Stimulated activated CD4-positive, alpha-beta T cell treated with anti-CD3 and anti-CD28 coated beads, Interleukin-15, amount 100 ng/mL, for 1 hour (primary cell): ENCODE measurements at places on chromosomes 4 and X.

DNA sequence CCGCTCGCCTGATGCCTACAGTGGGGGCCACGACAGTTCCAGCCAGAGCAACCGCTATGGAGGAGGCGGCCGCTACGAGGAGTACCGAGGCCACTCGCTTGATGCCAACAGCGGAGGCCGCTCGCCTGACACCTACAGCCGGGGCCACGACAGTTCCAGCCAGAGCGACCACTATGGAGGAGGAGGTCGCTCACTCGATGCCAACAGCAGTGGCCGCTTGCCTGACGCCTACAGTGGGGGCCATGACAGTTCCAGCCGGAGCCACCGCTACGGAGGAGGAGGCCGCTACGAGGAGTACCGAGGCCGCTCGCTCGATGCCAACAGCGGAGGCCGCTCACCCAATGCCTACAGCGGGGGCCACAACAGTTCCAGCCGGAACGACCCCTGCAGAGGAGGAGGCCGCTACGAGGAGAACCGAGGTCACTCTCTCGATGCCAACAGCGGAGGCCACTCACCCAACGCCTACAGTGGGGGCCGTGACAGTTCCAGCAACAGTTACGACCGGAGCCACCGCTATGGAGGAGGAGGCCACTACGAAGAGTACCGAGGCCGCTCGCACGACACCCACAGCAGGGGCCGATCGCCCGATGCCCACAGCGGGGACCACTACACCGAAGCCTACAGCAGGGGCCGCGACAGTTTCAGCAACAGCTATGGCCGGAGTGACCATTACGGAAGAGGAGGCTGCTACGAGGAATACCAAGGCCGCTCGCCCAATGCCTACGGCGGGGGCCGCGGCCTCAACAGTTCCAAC lies 2.5 kb downstream of the RBMXL3 start:
- DNase-seq, result no peak

DNA sequence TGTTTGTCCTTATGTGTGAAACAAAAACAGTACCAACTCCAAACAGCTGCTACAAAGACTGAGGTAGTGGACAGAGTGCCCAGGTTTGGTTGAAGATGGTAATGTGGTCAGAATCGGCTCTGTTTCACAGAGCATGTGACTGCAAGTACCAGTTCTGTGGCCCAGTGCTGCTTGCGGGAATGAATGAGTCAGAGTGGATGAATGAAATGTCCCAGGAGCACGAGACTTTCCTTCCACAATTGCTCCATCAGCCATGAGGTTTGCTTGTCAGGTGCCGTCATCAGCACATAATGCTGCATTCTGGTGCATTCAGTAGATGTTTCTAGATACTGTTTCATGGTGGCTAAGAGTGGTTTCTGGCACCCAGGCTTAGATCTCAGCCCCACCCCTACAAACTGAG lies 84.2 kb downstream of the GPR143 start:
- DNase-seq, result no peak

DNA sequence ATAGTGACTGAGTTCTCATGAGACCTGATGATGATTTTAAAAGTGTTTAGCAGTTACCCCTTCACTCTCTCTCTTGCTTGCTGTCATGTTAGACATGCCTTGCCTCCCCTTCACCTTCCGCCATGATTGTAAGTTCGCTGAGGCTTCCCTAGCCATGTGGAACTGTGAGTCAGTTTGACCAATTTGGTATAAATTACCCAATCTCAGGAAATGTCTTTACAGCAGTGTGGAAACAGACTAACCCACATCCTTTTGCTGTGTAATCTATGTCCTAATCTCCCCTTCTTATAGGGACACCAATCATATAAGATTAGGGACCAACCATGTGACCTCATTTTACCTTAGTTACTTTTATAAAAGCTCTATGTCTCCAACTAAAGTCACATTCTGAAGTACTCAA lies 677.8 kb downstream of the ADGRL3 start:
- DNase-seq, result no peak

DNA sequence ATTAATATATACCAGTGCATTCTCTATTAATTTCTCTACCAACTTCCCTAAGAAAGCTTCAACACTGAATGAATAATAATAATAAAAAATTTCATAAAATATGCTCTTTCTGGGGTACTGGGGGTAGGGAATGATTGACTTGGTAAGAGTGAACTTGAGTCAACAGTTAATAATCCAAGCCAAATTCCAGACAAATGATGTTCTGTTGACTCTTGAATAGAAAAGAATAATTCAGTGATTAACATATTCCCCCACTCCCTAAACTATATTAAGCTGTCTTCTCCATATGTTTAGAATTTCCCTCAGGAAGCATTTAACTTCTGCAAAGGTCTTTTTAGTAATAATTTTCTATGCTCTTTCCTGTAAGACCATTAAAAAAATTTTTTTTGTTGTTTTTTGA lies 12.3 kb downstream of the PGRMC2 start:
- no peak for DNase-seq

GRCh38 chr4:108846568-108846967 lies 83.7 kb upstream of the ETNPPL start:
- no peak for DNase-seq

DNA sequence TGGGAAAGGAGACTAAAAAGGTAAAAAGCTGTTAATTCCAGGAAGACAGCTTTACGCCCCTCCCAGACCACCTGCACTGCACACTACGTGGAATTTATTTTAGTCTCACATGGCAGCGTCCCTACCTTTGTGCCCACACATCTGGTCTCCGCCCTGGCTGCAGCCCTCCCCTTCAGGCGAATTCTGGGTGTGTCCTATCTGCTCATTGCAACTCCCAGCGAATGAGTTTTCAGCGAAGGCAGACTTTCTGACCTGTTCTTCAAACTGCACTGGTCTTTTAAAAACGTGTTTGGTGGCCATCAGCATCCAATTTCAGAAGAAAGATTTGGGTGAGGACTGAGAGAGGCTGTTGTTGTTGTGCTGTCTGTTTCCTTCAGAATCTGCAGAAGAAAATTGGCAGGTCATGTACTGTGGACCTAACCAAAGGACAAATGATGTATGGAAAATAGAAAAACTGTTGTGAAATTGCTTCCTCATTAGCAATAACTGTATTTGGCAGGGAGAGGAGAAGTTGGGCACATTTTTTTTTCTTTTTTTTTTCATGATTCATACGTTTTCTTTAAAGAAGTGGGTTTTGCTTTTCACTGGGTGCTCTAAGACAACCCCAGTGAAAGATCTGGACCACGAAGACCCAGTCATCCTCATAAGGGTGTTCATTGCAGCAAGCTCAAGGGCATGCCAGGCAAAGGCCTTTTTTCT lies 4.2 kb downstream of the TLR8 start:
- no peak for DNase-seq

DNA sequence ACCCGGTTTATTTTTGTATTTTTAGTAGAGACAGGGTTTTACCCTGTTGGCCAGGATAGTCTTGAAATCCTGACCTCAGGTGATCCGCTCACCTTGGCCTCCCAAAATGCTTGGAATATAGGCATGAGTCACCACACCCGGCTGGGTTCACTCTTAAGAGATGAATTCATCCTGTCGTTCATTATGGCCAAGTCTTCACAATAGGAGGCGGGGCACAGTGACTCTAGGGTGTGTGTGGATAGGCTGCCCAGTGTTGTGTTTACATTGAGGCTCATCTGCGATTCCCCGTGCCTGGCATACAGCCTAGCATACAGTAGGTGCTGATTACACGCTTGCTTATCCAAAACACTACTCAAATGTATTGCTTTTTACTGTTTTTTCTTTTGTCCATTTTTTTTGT lies 41.3 kb upstream of the IGFBP7 start:
- no peak for DNase-seq

- DNase-seq, result no peak
Measured at GRCh38 chrX:27229721-27230120, 233.4 kb downstream of the PPP4R3C start.

- DNase-seq, result no peak
Measured at GRCh38 chrX:72107320-72107719, 24.4 kb downstream of the RTL5 start.

GRCh38 chrX:69987691-69988090 lies 62.0 kb downstream of the AWAT2 start:
- DNase-seq, result no peak

- DNase-seq, result no peak
Measured at GRCh38 chr4:4402966-4403365, 16.1 kb downstream of the NSG1 start.

DNA sequence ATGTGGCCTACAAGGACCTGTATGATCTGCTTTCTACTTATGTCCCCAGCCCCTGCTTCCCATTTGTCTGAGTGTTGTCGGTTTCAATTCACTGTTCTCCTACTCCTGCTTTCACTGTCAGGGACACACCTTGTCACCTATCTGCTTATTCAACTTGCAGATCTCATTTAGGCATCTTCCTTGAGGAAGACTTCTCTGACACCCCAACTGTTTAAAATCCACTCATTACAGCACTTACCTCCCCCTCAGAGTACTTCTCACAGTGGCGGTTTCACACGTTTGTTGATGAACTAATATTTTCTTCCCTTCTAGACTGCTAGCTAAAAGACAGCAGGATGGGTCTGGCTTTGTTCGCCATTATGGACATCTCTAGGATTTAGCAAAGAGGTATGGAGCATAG lies 279.9 kb upstream of the TET2 start:
- no peak for DNase-seq

DNA sequence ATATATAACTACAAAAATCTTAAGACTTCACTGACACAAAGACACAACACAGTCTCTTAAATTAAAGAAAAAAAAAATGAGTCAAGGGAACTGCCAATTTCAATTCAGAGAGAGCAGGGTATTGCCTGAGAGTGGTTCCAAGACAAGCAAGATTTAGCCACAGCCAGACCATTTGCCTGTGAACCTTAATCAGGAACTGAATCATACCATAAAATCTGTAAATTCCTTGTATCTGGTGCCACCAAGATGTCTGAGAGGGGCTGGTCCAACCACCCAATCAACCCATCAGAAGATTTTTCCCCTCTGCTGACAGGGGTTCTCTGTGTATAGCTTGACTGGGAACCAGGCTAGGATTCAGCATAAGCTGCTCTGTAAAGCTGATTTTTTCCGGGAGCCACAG lies 159.2 kb downstream of the CPEB2 start:
- no peak for DNase-seq

DNA sequence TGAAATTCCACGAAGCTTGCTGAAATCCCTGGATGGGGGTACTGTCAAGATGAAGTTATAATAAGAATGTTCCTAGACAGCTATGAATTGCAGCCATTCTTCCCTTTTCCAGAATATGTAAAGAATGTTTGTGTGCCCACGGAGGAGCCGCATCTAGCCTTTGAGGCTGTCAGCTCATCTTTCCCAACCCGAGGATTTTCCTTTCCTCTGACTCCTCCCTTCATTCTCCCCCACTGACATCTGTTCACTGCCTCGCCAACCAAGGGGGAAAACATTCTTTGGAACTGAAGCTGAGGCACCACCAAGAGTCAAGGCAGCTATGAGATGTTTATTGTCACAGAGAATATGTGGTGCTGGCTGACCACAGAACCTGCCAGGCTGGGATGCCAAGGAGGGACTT lies 8.8 kb downstream of the NHSL2 start:
- DNase-seq, result no peak
